ENCODE measurements at places on chromosomes 11 and 22. TPM values are rescaled to one million over a fixed set of nuclear protein-coding genes. Genes with fewer than 3 reads are reported as not detected.

DNA sequence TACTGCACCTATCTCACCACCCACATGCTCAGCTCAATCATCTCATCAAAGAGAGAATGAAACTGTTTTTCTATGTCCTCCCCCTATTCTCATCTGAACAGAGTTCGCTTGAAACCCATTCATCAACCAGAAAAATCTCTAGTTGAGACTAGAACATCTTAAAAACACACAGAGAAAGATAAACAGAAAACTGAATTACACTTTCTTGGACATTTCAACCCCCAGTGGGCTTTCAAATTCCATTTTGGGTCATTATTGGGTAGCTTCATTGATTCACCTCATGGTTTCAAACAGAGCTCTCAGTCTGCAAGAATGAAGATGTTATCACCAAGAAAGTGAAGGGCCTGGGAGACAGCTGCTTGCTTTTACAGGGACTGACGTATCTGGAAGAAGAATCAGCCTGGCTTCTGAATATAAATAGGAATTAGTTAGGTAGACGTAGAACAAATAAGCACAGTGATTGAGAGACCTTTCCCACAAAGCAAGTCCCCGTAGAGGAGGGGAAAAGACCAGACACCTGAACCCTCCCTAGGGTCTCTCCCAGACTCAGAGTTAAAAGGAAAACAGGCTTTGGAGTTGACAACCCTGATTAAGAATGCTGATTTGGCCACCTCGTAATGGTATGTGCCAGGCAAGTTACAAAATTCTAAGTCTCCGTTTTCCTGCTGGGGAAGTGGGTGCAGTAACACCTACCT, 155.7 kb downstream of the BBOX1 start:
- DNase-seq, result no peak

The HYLS1 gene
- total RNA-seq, result 14.6 TPM

- no peak for DNase-seq
These were observed 38.8 kb upstream of the POU2AF1 start for GRCh38 chr11:111417766-111418435.

The C11orf52 gene
- total RNA-seq, result not detected

DNA sequence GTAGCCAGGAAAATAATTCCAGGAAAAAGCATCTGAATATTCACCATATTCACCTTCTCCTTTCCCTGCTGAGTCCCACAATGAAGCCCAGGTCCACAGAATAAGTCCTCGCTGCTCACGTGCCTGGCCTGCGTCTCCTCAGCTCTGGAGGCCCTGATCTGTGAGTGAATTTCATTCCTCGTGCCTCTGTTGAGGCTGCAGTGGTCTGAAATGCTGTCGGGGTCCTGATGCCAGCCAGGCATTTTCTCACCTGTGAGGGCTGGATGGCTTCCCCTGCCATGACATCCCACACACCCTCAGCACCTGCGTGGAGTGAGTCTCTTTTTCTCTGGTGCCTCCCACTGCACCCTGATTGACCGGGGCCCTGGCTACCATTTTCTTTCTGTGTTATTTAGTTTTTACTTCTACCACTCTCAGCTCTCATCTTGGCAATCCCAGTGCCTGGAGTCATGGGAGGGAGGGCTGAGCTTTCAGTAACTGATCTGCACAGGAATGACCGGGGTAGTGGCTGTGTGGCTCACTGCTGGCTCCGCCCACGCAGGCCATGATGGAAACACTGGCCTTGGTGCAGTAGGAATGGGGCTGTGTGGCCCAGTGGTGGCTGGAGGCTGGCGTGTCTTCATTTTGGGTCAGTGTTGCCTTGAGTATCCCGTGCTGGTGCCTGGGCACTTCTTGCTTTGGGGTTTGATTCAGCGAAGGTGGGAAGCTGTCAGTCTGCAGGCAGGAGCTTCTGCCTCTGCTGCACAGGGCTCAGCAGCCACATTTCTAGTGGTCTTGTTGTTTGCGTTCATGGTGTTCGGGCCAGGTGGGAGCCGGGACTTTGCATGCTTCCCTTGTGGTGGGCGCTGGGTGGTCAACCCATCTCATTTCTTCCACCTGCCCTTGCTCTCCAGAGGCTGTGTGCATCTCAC, 807.2 kb downstream of the TBC1D22A start:
- DNase-seq, result no peak

- peak; percentile 27 for DNase-seq
These were observed 151.7 kb downstream of the STK33 start for GRCh38 chr11:8442301-8442700.

DNA sequence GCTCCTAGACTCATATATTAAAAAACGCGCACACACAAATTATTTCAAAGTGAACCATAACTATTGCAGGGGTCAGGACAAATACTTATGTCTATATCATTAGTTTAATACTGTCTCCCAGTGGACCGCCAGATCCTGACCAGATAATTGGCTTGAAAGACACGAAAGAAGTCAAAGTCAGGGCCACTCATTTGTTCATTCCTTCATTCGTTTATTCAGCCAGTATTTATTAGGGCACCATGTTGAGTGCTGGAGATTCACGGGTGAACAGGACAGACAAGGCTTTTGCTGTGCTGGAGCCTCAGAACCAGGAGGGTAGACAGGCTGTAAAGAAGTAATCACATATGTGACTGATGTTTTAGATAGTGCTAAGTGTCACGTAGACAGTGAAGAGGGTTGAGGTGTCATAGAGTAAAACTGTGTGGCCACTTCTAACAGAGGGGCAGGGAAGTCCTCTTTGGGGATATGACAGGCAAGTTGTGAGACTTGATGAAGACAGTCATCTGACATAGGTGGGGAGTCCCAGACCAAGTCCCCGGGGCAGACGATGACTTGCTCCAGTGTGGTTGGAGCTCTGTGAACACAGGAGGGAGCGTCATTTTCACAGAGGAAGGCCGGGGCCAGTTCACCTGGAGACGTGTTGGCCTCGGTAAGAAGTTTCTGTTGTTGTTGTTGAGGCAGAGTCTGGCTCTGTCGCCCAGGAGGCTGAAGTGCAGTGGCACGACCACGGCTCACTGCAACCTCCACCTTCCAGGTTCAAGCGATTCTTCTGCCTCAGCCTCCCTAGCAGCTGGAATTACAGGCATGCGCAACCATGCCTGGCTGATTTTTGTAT, 25.9 kb downstream of the RBX1 start:
- no peak for DNase-seq

- DNase-seq, result no peak
These were observed 66.1 kb upstream of the A4GALT start for GRCh38 chr22:42786606-42787356.

The CASP5 gene
- not detected for total RNA-seq

The CEP126 gene
- total RNA-seq, result 1.4 TPM

GRCh38 chr11:91011503-91011902, 788.7 kb upstream of the CHORDC1 start:
- DNase-seq, result no peak

- DNase-seq, result no peak
These were observed 9.8 kb downstream of the POU2AF3 start for GRCh38 chr11:111308140-111308539.

DNA sequence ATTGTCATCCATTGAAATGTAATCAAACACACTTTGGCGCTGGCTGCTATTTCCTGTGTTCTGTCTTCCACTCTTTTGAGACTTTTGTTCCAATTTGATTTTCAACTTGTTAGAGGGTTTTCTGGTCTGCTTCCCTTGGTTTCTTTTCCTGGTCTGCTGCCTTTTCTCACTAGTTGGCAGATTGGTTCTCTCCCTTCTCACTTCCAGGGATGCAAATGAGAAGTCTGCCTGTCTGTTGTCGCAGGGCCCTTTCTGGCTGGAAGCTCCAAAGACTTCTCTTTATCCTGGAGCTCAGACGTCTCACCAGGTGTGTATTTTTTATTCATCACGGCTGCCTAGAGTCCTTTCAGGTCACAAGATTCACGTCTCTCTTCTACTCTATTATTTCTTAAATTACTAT, 84.0 kb downstream of the RPS6KA4 start:
- no peak for DNase-seq

The SLC6A5 gene
- not detected for total RNA-seq

The KCNJ1 gene
- total RNA-seq, result not detected

DNA sequence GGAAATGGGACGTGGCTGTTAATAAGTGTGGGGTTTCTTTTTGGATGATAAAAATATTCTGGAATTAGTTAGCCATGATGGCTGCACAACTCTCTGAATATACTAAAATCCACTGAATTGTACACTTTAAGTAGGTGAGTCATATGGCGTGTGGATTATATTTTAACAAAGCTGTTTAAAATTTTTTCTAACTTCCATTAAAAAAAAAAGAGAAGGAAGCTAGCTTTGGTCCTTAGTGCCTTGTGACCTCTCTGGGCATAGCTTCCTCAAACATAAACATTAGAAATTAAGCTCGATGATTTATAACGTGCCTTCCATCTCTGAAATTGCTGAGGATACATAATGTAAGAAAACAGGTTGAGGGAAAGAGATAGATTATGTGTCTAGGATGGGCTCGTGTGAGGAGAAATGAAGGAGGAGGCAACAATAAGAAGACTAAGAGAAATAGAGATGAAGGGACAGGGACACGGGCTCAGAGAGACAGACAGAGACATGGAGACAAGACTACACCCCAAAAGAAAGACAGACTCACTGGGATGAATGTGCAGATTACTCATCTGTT, 20.0 kb downstream of the IRAG1 start:
- no peak for DNase-seq

- DNase-seq, result no peak
These were observed 23.4 kb upstream of the CLNS1A start for GRCh38 chr11:77660947-77661346.

The DMC1 gene
- total RNA-seq, result 5.0 TPM

GRCh38 chr11:102306048-102306597, 11.2 kb upstream of the BIRC3 start:
- no peak for DNase-seq

- DNase-seq, result no peak
These were observed 349.1 kb upstream of the PITPNB start for GRCh38 chr22:28268171-28268570.

The NLRP10 gene
- 4.3 TPM for total RNA-seq

- DNase-seq, result peak; percentile 58
These were observed 55.2 kb upstream of the SYT13 start for GRCh38 chr11:45341372-45341771.

DNA sequence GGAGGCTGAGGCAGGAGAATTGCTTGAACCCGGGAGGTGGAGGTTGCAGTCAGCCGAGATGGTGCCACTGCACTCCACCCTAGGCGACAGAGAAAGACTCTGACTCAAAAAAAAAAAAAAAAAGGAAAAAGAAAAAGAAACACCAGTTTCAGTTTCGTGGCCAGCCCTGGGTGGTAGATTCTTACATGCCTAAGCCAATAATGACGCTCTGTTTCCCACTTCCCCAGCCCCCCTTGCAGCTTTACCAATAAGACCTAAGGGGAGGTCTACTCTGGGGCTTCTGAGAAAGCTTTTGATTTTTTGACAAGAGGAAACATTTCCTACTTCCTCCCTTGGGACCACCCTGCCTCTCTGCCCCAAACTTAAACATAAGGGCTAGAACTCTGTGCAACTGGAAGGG, 30.0 kb upstream of the PTPRJ start:
- no peak for DNase-seq

The CABP7 gene
- 0.35 TPM for total RNA-seq

The HSPB2 gene
- 1.0 TPM for total RNA-seq

GRCh38 chr11:73974604-73975478, 7.8 kb downstream of the UCP2 start:
- DNase-seq, result no peak

GRCh38 chr11:7592711-7593110, 78.9 kb downstream of the PPFIBP2 start:
- DNase-seq, result no peak

- no peak for DNase-seq
These were observed 829.0 kb upstream of the API5 start for GRCh38 chr11:42482822-42483221.

DNA sequence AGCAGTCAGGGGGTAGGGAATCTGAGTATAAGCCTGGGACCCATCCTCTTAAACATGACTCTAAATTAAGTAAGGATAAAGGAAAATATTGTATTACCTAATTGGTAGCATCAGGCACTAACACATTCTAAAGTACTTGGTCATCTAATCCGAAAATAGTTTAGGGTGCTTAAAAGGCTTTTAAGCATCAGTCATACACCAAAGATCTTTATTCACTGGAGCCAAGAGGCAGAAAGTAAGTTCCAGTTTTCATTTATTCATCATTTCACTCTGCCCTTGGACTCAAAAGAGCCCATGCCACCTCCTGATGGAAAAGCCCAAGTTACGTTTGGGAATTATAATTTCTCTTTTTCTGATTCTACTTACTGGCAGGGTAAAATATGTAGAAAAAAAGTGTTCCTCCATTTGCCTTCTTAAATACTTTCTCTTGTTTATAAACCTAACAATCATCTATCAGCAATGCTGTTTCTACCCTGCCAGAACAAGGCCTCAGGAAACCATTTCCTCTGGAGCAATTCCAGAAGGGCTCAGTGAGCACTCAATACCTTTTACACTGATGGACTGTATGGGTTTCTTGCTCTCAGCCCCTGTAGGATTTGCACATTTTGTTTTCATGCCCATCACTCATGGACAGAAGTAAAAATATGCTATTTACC, 120.1 kb upstream of the SLC5A12 start:
- no peak for DNase-seq

DNA sequence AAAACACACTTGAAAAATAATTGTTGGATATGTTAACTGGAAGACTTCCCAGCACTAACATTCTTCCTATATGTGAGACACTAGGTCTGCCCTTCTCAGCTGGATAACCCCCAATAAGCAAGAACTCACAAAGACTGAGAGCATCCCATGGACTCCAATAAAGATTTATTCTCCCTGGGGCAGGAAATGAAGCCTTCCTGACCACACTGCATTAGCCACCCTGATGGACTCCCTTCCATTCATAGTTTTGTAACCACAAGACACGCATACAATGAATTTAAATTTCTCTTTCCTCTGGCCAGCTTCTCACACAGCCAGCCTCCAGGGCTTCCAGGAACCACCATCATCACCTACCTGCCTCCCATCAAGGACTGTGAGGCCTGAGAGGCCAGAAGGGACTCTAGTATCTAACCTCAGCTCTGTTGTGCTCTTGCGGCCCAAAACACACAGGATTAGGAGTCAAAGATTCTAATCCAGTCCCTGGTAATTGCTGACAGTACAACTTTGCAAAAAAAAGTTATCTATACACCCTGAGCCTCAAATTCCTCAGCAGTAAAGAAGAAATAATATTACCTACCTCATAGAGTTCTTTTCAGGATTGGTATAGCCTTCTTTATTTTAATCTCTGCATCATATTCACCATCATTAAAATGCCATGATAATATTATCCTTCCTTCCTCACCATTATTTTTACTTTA, 45.6 kb upstream of the GDPD4 start:
- DNase-seq, result no peak

The ADAMTS8 gene
- total RNA-seq, result 16.2 TPM

DNA sequence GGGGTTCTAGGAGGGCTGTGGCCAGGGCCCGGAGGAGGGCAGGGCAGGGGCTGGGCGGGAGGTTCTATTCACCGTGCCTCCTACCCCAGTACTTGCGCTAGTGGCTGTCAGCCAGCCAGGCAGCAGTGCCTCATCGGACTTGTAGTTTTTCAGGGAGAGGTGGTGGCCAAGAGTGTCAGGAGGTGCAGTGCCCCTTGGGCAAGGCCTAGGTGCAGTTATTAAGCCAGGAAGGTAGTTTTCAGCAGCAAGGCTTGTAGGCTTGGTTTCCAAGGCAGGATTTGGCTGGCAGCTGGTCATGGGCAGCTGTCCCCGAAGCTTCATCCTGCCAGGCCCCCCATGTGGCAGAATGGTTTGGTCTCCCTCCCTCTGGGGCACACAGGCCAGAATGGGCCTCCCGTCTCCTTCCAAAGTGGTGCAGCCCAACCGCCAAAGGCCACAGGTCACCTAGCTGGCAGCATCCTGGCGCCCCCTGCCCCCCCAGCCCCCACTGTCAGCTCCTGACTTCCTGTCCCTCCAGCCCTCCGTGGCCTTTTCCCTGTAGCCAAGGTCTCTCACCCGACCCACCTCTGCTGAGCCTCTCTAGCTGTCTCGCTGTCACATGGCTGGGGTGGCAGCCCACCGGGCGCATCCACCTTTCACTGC, 8.5 kb downstream of the CCDC88B start:
- peak; percentile 62 for DNase-seq

- DNase-seq, result no peak
These were observed 116.5 kb downstream of the AASDHPPT start for GRCh38 chr11:106193956-106194355.
